Occipital lobe (tissue), 3 donors: ENCODE measurements at places on chromosomes 2 and 18. TPM values are rescaled to one million over a fixed set of nuclear protein-coding genes. Genes with fewer than 3 reads are reported as not detected.

Gene NT5C1B
- total RNA-seq, result not detected

Gene CTNNA2
- total RNA-seq, result 261 TPM

Gene CASP8
- total RNA-seq, result 2.2 TPM

Gene IL36RN
- not detected for total RNA-seq

Gene FAM124B
- total RNA-seq, result 7.8 TPM

Gene TRABD2A
- total RNA-seq, result 1.1 TPM

Gene USP34
- 226 TPM for total RNA-seq

Gene CFC1
- not detected for total RNA-seq

Gene OSR1
- 4.4 TPM for total RNA-seq

Gene PROM2
- 1.2 TPM for total RNA-seq

Gene TMEM182
- 3.6 TPM for total RNA-seq

Gene IRS1
- 13.9 TPM for total RNA-seq

Gene SNORC
- total RNA-seq, result 1.6 TPM

Gene ZNF142
- total RNA-seq, result 11.9 TPM

Gene IL1A
- total RNA-seq, result not detected
